LHCN-M2 (cell line): ENCODE measurements at places on chromosomes 6 and 20.
A peak's percentile ranks its signal among the peaks of the same experiment; 100 is the strongest.

- DNase-seq = no peak
These were observed 249.2 kb downstream of the CDC5L start for GRCh38 chr6:44636561-44637248.

DNA sequence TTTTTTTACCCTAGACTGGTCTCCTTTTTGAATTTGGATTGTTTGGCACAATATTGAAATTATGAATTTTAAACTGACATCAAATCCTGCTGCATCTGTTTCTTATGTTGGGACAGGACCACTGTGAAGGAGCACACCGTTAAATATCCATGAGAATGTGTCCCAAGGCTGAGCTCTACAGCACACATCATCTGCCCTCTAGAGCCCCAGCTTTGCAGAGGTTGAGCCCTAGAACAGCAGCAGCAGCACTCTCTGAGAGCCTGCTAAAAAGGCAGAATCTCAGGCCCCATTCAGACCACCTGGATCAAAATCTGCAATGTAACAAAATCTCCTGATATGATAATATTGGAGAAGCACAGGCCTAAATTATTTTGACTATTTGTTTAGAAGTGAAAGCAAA lies 192.1 kb upstream of the CCN2 start:
- DNase-seq = no peak

- no peak for DNase-seq
These were observed 11.0 kb upstream of the SLC22A1 start for GRCh38 chr6:160110586-160111123.

GRCh38 chr6:26295691-26296555 lies 69.1 kb upstream of the BTN3A2 start:
- DNase-seq = peak; percentile 83

GRCh38 chr6:143637691-143638090 lies 40.1 kb upstream of the PHACTR2 start:
- no peak for DNase-seq
